ENCODE measurements at places on chromosomes 7 and 10. TPM values are rescaled to one million over a fixed set of nuclear protein-coding genes. Genes with fewer than 3 reads are reported as not detected.

GRCh38 chr7:67890316-67890715, 893.7 kb downstream of the TYW1 start:
- no peak overlapping the region for H3K4me3 ChIP-seq
- H3K4me1 ChIP-seq: no peaks in the 10 kb centered on the region
- H3K27me3 ChIP-seq: no peaks in the 10 kb centered on the region
- H3K27ac ChIP-seq: no peak overlapping the region
- DNase-seq: no peak

UBE2D4 gene
- total RNA-seq: 19.1 TPM

GCK gene
- total RNA-seq: 1.1 TPM

DNA sequence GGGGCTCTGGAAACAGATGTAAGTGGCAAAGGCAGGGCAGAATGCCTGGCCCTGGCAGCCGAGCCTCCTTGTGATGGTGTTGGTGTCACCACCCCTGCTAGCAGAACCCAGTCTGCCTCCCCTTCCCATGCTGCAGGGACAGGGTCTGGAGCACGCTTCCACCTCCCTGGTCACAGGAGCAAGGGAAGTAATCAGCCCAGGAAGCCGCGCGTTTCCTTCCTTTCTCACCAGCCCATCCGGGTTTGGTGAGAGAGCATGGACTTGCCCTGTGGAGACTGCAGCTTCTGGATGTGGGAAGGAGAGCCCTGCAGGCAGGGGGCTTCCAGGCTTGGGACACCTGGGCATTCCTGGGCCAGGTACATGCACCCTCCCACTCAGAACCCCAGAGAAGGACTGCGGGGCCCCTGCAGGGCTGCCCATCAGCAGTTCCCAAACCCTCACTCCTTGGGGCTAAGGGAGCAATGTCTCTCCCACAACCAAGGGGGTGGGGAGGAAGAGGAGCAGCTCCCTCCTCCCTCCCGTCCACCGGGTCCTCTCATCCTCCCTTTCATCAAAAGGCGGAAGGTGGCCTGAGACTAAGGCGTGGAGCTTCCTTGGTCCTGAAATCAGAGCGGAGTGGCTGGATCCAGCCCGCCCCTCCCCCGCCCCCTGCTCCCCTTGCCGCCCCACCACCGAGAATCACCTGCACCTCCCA, 1.8 kb downstream of the MMRN2 start:
- DNase-seq: no peak
- H3K4me3 ChIP-seq: peak overlapping the region; percentile 5
- no peaks in the 10 kb centered on the region for H3K27me3 ChIP-seq
- peaks cover 42% of the 10 kb centered on the region for H3K4me1 ChIP-seq
- peak overlapping the region; percentile 89 for H3K27ac ChIP-seq

GRCh38 chr7:9657257-9657656, 1223.8 kb downstream of the NXPH1 start:
- no peak for DNase-seq
- no peaks in the 10 kb centered on the region for H3K4me1 ChIP-seq
- H3K27me3 ChIP-seq: no peaks in the 10 kb centered on the region
- H3K27ac ChIP-seq: no peak overlapping the region
- H3K4me3 ChIP-seq: no peak overlapping the region

TMEM225B gene
- total RNA-seq: 1.2 TPM

DNA sequence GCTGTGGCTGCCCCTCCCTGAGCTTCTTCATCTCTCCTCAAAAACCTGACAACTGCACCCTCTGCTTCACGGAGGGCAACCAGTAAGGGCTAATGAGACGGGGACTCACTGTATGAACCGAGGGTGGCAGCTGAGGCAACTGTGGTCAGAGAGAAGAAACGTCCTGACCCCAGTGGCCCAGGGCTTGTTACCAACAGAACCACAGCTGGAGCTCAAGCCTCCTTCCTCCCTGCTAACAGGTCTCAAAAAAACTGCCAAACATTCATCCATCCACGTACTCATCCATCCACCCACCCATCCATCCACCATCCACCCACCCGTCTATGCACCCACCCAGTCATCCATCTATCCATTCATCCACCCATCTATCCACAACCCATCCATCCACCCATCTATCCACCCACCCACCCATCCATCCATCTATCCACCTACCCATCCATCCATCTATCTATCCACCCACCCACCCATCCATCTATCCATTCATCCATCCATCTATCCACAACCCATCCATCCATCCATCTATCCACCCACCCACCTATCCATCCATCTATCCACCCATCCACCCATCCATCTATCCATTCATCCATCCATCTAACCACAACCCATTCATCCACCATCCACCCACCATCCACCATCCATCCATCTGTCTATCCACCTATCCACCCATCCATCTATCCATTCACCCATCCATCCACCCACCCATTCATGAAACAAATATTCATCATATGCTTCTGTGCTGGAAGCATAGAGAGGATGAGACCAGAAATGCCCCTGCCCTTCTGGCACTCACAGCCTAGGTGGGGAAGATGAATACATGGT, 111.7 kb downstream of the PDGFA start:
- no peak for DNase-seq
- H3K4me1 ChIP-seq: peaks cover 9% of the 10 kb centered on the region
- no peaks in the 10 kb centered on the region for H3K36me3 ChIP-seq
- H3K4me3 ChIP-seq: no peak overlapping the region

DNA sequence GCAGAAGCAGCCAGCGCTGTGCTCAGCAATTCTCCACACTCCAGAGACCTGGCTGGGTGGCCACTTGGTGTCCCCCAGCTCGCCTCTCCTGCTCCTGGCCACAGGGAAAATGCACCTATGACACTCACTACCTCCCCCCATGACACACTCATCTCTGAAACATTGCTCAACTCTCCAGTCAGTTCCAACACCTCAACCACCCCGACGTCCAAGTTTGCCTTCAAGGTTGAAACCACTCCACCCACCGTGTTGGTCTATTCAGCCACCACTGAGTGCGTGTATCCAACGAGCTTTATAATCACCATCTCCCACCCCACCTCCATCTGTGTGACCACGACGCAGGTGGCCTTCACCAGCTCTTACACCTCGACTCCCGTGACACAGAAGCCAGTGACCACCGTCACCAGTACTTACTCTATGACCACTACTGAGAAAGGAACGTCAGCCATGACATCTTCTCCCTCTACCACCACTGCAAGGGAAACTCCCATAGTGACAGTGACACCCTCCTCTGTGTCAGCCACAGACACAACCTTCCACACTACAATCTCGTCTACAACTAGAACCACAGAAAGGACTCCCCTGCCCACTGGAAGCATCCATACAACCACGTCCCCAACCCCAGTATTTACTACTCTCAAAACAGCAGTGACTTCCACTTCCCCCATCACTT, 2.7 kb downstream of the MUC3A start:
- no peak overlapping the region for H3K27ac ChIP-seq
- H3K36me3 ChIP-seq: no peaks in the 10 kb centered on the region
- H3K4me3 ChIP-seq: no peak overlapping the region
- DNase-seq: no peak
- no peaks in the 10 kb centered on the region for H3K4me1 ChIP-seq

TMEM184A gene
- total RNA-seq: 0.05 TPM

DNA sequence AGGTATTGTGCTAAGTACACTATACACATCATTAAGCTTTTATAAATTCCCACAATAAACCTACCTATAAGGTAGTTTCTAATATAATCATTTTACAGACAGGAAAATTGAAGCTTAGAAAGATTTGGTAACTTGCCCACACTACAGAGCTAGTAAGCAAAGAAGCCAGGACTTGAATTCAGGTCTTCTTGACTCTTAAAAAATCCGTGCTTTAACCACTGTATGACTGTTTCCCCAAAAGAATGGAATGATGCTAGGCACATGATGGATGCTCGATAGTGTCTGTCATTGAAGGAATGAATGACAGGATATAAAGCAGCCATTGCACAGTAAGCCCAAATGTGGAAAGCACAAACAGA, 26.6 kb downstream of the ZNF800 start:
- H3K36me3 ChIP-seq: no peaks in the 10 kb centered on the region
- DNase-seq: no peak
- no peaks in the 10 kb centered on the region for H3K27me3 ChIP-seq
- H3K4me3 ChIP-seq: no peak overlapping the region
- no peak overlapping the region for H3K27ac ChIP-seq

GRCh38 chr10:121324678-121325213, 273.5 kb downstream of the FGFR2 start:
- H3K27me3 ChIP-seq: no peaks in the 10 kb centered on the region
- H3K4me1 ChIP-seq: no peaks in the 10 kb centered on the region
- no peaks in the 10 kb centered on the region for H3K36me3 ChIP-seq
- no peak overlapping the region for H3K27ac ChIP-seq

DNA sequence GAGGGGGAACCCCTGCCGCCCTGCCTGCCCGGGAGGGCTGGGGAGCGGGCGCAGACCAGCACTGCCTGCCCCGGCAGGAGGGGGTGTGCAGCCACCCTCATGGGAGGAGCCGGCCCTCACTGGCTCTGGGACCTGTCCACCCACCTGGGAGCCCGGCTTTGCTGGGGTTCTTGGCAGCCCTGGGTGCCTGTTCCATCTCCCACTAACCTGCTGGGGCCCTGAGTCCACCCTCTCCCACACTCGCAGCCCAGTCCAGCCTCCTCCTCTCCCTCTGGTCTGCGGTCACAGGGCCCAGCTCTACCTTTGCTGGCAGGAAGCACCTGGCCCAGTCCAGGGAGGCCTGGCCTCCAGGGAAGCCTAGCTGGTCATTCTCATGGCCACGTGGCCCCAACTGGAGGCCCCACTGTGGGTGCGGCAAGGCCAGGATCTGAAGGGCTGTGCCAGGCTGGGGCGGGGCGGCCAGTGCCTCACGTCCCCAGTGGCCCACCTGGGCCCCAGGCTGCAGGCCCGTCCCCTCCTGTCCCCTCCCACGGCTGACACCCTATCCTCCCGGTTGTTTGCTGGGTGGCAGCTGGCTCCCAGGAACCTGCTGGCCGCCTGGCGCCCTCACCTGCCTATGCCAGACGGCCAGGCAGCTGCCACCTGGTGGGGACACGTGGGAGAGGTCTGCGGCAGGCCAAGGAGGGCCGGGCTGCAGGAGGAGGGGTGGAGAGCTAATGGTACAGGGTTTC, at the start of gene TMEM184A:
TMEM184A (minus strand) TSS at position 393 of the 731 bp plus-strand sequence. CDS start 721 bp downstream, outside the sequence.
- no peak for DNase-seq
- H3K4me3 ChIP-seq: no peak within 1 kb of the TSS
- no peak within 1 kb of the TSS for H3K27ac ChIP-seq
- H3K4me1 ChIP-seq: peaks cover 9% of the 10 kb centered on the region

DNA sequence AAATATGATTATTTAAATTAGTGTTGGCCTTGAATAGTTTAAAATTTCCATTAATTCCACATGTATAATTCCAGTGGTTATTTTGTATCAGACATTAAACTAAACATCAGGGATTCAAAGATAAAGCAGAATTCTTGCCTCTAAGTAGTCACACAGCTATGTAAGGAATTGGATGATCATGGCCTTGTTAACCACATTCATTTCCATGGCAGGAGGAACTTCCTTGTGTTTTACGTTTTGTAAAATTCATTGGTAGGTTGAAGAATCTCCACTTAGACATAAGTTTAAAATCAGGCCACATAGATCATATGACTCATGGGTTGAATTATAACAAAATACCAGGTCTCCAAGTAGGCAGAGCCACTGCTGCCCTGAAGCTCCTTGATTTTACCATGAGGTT, 289.7 kb downstream of the PLXDC2 start:
- H3K4me1 ChIP-seq: no peaks in the 10 kb centered on the region
- no peak overlapping the region for H3K4me3 ChIP-seq
- DNase-seq: no peak
- H3K27me3 ChIP-seq: no peaks in the 10 kb centered on the region
- no peaks in the 10 kb centered on the region for H3K36me3 ChIP-seq
- H3K27ac ChIP-seq: no peak overlapping the region

- no peak overlapping the region for H3K4me3 ChIP-seq
- no peaks in the 10 kb centered on the region for H3K36me3 ChIP-seq
- DNase-seq: no peak
Measured at GRCh38 chr10:57142925-57143576, 782.0 kb upstream of the ZWINT start.

DNA sequence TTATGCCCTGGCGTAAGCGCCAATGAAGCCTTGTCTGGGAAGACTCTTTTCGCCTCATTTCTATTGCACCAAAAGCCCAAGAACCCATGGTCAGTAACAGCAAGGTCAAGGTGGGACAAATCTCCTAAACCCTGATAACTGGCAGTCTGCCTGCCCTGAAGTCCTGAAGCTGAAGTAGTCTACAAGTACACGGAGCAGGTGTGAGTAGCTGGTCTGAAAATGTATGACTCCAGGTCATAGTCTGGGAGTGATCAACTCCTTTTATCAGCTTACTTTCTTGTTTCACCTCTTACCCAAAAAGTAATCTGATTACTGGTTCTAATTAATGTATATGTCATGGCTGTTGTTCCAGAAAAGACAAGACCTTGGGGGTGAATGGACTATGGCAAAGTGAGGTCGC, 107.3 kb upstream of the EFCAB10 start:
- peaks cover 2% of the 10 kb centered on the region for H3K4me1 ChIP-seq
- no peak for DNase-seq
- no peak overlapping the region for H3K27ac ChIP-seq
- no peak overlapping the region for H3K4me3 ChIP-seq

AEBP1 gene
- total RNA-seq: 228 TPM

DNA sequence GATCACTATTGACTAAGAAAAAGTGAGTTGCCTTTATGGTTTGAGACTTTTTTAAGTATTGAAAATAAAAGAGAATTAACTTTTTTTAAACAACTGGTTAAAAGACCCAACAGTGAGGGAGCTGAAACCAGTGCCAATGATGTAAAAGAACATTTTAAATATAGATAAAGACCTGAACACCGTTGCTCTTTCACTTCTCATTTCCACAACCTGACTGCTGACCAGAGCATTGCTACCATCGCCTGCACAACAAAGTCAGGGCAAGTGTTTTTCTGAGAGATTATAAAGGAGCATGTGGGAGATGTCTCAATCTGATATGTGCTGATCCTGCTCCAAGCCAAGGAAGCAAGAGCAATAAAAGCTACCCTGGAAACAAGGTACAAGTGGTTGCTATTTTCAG, 34.7 kb downstream of the IMMP2L start:
- peaks cover 4% of the 10 kb centered on the region for H3K4me1 ChIP-seq
- no peak overlapping the region for H3K4me3 ChIP-seq
- DNase-seq: no peak
- no peaks in the 10 kb centered on the region for H3K27me3 ChIP-seq
- H3K27ac ChIP-seq: no peak overlapping the region

CTAGE4 gene
- 1.2 TPM for total RNA-seq

CYP17A1 gene
- 32.1 TPM for total RNA-seq

ENKUR gene
- total RNA-seq: 1.1 TPM

DNA sequence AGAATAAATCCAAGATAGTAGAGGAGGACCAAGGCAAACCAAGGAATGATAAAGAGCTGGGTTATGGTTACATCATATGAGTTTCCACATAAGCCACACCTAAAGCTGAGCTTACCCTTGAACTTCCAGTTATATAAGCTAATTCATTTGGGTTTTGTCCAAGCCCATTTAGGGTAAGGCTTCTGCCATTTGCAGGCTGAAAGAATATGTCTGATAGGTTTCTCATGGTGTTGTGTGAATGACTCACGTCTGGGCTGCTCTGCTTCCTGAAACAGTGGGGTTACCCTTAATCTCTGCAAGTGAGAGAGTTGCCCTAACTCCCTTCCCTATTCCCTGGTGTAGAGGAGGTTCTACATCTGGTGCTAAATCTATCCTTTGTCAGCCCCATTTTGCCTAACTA, 60.8 kb downstream of the PTTG1IP2 start:
- no peaks in the 10 kb centered on the region for H3K27me3 ChIP-seq
- H3K4me1 ChIP-seq: no peaks in the 10 kb centered on the region
- no peak for DNase-seq
- H3K36me3 ChIP-seq: no peaks in the 10 kb centered on the region

- no peaks in the 10 kb centered on the region for H3K36me3 ChIP-seq
- DNase-seq: no peak
- H3K4me1 ChIP-seq: no peaks in the 10 kb centered on the region
- no peaks in the 10 kb centered on the region for H3K27me3 ChIP-seq
- no peak overlapping the region for H3K27ac ChIP-seq
Measured at GRCh38 chr7:123583821-123584220, 17.8 kb upstream of the ASB15 start.
